CD4-positive, alpha-beta T cell treated with Interleukin-21 for 1 hour (primary cell): ENCODE measurements at places on chromosomes 4 and X.

DNA sequence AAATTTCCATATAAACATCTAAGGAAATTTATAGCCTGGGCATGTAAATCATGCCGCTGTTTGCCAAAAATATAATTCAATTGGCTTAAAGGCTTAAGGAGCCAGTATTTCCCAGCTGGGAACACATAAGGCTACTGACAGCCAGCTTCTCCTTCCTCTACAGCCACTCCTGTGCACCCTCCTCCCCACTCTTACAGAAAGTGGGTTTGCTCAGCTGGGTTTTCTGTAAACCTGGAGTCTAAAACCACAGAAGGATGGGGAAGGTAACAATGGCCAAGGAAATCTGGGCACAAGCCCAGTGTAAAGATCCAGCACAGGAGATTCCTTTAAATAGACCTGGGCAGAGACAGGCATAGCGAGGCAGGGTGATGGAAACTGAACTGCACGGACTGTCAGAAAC is 18.5 kb downstream of the ACSL1 start:
- DNase-seq, result no peak

DNA sequence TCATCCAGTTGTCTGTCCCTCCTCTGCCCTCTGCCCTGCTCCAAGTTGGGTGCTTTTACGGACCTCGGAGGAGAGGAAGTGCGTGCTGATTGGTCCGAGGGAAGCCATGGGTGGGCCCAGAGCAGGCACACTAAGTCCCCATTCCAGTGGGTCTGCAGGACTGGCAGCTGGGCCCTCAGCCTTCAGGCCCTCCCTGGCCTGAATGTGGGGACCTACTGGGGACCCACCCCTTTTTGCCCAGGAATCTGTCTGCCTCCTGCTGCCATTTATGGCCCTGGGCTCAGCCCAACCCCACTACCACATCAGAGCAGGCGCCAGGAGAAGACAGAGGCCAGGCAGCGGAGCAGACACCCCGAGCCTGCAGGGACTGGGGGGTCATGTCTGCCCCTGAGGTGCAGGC is 169.6 kb downstream of the TEX13A start:
- no peak for DNase-seq

- no peak for DNase-seq
These were observed 75.9 kb upstream of the ENPP6 start for GRCh38 chr4:184293552-184293951.

DNA sequence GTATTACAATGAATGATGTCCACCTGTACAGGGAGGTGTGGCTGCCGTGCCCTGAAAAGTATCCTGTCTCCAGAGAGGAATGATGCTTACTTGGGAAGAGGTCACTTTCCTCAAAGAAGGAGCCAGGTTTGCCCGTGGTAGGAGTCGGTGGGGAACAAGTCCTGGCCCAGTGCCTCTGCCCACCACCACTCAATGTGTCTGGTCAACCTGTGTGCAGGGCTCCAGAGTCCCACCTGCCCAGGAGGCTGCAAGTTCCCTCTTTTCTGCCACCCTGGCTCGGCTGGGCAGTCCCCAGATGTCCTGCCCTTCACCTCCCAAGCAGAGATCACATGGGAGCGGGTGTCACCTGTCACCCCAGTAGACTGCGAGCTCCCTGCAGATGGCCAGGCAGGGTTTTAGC is 75.4 kb upstream of the C4orf50 start:
- no peak for DNase-seq

DNA sequence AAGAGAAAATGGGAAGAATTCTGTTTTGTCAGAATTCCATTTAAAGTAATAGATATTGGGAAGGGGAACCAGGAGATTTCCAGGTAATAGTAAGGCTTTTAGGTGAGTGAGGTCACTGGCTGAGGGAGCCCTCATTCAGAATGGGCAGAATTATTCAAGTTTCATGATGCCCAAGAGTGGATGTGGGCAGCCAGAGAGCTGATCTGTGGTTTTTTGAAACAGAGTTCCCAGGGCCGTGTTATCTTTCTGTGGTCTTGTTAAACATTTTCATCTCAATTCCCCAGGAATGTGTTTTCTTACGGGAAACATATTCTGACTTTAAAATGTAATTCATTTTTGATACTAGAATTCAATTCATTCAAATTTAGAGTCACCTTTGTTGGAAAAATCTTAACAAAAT is 182.0 kb upstream of the AADAT start:
- DNase-seq, result no peak

GRCh38 chr4:48756689-48757220 is 23.3 kb downstream of the FRYL start:
- no peak for DNase-seq

DNA sequence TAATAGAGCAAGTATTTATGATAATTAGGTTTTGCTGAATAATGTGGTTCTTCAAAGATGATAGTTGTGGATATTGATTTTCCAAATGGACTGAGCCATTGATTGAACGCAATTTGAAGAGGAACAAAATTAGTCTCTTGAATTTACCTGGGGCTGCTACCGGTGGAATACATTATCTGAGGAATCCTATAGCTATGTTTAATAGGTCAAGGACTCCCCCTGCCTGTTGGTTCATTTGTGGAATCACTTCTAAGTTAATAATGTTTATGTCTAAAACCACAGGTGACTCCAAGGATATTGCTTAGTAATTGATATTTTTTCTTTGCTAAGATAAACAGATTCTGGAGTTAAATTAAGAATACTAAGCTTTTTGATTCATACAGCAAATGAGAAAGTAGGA is 576.0 kb upstream of the PABPC4L start:
- DNase-seq, result no peak

- no peak for DNase-seq
These were observed 333 bp downstream of the BOD1L1 start for GRCh38 chr4:13627178-13627605.

GRCh38 chrX:79557212-79557611 is 190.1 kb upstream of the ITM2A start:
- DNase-seq, result no peak

DNA sequence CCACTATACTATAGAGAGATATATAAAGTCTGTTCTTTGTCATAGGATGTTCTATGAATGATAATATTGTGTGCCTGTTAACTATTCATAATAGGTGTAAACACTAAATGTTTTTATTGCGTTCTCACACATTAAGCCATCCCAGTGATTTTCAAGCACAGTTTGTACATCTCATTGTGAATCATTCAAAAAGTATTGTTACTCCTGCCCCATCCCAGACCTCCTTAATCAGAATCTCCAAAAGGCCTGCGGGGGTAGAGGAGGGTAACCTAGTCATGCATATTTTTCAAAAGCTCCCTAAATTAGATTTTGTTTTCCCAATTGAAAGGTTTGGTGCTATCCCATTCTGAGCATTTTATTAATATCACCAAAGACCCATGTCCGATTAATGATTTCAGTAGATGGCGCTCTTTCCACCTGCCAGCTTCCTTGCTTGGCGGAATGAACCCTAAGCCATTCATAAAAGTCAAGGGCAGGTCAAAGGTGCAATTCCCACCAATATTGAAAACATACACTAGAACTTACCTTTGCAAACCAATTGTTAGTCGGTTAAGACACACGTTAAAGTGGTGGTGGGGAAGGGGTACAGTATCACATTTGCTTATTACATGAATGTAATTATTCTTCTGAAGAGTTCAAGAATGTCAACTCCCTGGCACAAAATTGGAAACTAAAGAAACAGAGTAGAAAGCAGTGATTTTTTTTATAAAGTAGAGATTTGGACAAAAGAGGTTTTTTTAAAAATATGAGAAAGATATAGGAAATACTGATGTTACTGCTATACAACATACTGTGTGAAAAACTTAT is 5.8 kb upstream of the TET2 start:
- peak; percentile 76 for DNase-seq

DNA sequence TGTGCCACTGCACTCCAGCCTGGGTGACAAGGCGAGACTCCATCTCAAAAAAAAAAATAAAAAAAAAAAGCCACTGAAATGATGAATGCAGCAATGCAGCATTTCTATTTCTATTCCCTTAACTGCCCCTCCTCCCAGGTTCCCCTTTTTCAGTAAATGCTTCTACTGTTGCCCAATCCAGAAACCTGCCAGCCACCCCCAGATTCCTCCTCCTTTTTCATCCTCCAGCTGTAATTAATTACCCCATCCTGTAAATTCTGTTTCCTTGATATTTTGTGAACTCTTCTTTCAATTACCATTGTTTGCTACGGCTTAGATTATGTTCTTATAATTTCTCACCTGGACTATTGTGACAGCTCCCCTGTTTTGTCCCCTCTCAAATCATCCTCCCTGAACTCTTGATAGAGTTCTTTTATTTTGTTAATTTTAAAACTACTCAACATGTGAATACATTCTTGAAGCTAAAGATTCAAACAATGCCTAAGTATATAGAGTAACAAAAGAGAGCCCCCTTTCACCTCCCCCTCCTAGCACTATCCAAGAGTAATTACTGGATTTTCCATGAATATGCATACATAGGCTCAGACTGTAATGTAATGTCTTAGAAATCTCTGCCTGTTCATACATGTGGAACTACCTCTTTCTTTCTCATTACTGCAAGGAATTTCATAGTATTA is 140.6 kb upstream of the GPC4 start:
- DNase-seq, result no peak
